Uterine smooth muscle cell (primary cell): ENCODE measurements at places on chromosomes 5 and 9. TPM values are rescaled to one million over a fixed set of nuclear protein-coding genes. Genes with fewer than 3 reads are reported as not detected.

Gene FBP2
- total RNA-seq: not detected in 2 replicates

Gene IFNE
- total RNA-seq: 15.7 and 19.6 TPM in 2 replicates

Gene APC
- total RNA-seq: 67.9 and 80.6 TPM in 2 replicates

Gene ANXA1
- total RNA-seq: 854 and 1,386 TPM in 2 replicates

Gene RELL2
- 4.9 TPM in 2 replicates for total RNA-seq

Gene ZNF300
- 8.4 and 9.0 TPM in 2 replicates for total RNA-seq

Gene REEP2
- 12.0 and 24.2 TPM in 2 replicates for total RNA-seq

Gene PLCXD3
- total RNA-seq: 5.5 and 23.2 TPM in 2 replicates

Gene PTGR1
- 77.0 and 89.0 TPM in 2 replicates for total RNA-seq

Gene PCDHGA4
- total RNA-seq: 2.2 and 5.2 TPM in 2 replicates

Gene SPINK13
- 0.22 and 0.37 TPM in 2 replicates for total RNA-seq

Gene SLC34A1
- not detected in 2 replicates for total RNA-seq

Gene EIF4E1B
- total RNA-seq: not detected in 2 replicates

Gene EPB41L4B
- 0.11 and 0.12 TPM in 2 replicates for total RNA-seq

Gene PDE8B
- 0.22 and 0.25 TPM in 2 replicates for total RNA-seq

Gene NOXA1
- 0.22 and 1.00 TPM in 2 replicates for total RNA-seq

Gene MCTP1
- 33.0 and 36.5 TPM in 2 replicates for total RNA-seq

Gene PDZD2
- total RNA-seq: 0.25 and 0.44 TPM in 2 replicates

Gene EPB41L4A
- 0.75 and 1.00 TPM in 2 replicates for total RNA-seq

Gene LSM11
- total RNA-seq: 5.7 and 6.6 TPM in 2 replicates

Gene TRIM36
- total RNA-seq: 2.4 and 2.5 TPM in 2 replicates

Gene PAEP
- not detected in 2 replicates for total RNA-seq

Gene ADAMTS16
- total RNA-seq: 0.77 and 1.1 TPM in 2 replicates

Gene LCP2
- total RNA-seq: 0.25 TPM in 1 of 2 replicates, not detected in the other

Gene ADAMTS19
- 0.12 and 1.2 TPM in 2 replicates for total RNA-seq

Gene SLC28A3
- 0.44 and 0.62 TPM in 2 replicates for total RNA-seq

Gene EQTN
- not detected in 2 replicates for total RNA-seq

Gene CDH18
- total RNA-seq: 4.3 and 7.0 TPM in 2 replicates

Gene SHROOM1
- 3.9 and 6.3 TPM in 2 replicates for total RNA-seq

Gene PCDHGA9
- total RNA-seq: 4.0 and 4.2 TPM in 2 replicates

Gene QRFP
- total RNA-seq: not detected in 2 replicates

Gene ANKS6
- total RNA-seq: 24.1 and 25.6 TPM in 2 replicates
